ENCODE measurements at places on chromosomes 5 and 9.

DNA sequence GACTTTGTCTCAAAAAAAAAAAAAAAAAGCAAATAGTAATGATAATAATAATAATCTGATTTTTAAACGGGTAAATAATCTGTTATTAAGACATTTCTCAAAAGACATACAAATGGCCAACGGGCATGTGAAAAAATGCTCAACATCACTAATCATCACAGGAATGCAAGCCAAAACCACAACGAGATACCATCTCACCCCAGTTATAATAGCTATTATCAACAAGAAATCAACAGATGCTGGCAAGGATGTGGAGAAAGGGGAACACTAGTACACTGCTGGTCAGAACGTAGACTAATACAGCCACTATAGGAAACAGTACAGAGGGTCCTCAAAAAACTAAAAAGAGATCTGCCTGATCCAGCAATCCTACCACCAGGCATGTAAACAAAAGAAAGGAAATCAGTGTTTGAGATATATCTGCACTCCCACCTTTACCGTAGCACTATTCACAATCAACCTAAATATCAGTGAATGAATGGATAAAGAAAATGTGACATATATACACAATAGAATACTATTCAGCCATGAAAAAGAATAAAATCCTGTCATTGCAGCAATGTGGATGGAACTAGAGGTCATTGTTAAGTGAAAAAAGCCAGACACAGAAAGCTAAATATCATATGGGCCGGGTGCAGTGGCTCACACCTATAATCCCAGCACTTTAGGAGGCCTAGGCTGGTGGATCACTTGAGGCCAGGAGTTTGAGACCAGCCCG lies 24.9 kb downstream of the VAV2 start:
- no peak for DNase-seq

GRCh38 chr5:127352068-127352467 lies 61.5 kb downstream of the MEGF10 start:
- DNase-seq, result no peak

GRCh38 chr5:170557314-170557713 lies 53.5 kb downstream of the KCNIP1 start:
- DNase-seq, result no peak

DNA sequence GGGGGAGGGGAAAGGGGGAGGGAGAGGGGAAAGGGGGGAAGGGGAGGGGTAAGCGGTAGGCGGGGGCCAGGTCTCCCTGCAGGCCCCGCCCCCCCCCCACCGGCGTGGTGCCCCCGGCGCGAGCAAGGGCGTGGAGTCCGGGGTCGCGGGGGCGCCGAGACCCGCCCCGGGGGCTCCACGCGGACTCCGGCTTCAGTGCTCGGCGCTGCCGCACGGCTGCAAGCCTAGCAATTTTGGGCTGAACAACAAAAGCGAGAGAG lies 10.8 kb downstream of the C9orf50 start:
- no peak for DNase-seq

DNA sequence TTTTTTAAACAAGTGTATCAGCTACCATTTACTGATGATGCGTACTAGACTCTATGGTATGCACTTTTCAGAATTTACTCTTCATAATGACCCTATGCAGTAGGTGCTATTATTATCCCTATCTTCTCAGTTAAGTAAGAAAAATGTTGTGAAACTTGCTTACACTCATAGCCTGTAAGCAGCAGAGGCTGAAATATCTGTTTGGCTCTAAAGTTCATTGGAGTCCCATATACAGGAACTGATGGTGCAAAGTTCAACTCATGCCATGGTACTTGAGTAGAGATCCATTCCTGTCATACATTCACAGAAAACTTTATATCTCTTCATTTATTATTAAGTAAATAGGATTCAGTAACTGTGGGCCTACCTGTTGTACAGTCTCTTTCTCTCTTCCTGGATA lies 41.4 kb upstream of the CCDC112 start:
- DNase-seq, result no peak

GRCh38 chr9:109945573-109945972 lies 165.6 kb downstream of the PALM2AKAP2 start:
- DNase-seq, result no peak

DNA sequence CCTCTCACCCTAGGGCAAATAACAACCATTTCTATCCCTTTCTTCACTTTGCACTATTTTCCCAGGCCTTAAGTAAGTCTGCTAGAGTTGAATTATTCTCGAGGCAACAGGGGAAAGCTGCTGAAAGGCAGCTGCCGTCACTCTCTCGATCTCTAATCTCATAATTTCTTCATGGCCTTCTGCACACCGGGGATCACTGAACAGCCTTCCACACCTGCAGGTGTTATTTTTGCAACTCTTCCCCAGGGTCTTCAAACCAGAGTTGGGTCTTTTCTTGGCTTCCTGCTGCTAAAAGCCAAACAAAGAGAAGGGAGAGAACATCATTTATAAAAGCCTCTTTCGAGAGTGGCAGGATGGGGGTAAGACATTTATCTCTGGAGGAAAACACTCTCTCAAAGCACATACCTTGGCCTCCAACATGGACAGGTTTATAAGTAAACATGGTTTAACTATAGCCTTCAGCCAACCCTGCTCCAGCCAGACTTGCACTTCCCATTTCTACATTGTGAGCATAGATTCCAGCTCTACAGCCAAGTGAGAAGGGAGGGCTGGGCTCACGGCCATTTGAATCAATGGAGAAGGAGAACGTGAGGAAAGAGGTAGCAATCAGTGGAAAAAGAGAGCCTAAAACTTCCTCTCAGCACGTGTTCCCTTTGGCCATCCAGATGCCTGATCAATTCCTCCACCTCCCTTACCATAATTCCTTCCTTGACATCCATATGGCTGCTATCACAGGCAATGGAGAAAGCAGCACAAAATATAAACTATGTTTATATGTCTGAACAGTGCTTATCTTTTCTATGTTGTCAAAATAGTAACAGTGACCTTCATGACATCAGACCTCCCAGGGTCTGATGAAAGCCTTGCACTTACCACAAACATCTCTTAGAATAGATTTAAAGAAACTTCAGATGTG lies 464.9 kb downstream of the TLE1 start:
- DNase-seq, result no peak

- DNase-seq, result no peak
Measured at GRCh38 chr5:82809420-82810143, 267.6 kb downstream of the TMEM167A start.

DNA sequence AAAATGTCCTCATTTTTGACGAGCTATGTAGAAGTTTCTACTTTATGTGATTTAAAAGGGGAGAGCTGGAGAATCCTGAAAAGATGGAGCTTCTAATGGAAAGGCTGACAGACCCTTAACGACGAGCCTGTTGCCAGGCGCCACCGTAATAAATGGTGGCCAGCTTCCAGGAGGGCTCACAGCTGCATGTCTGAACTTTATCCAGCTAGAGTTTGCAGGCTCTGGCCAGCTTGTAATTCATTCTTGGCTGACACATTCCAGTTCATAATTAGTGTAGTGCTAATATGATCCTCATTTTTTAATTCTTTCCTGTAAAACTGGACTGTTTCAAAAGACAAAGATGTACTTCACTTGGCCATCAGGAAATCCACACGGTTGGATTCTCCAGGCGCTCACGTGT lies 246.7 kb downstream of the GAS1 start:
- DNase-seq, result no peak

DNA sequence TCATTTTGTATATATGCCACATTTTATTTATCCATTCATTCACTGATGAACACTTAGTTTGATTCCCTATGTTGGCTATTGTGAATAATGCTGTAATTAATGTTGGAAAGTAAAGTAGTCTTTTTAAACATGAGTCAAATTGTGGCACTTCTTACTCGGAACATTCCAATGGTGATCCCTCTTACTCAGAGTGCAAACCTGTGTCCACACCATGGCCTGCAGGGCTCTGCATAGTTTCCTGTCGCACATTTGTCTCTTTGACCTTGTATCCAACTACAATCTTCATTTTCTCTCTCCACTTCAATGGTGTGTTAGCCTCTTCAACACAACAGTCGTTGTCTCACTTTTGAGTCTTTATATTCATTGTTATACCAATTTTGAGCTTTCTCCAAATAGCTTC lies 98.1 kb upstream of the PAPPA start:
- no peak for DNase-seq

DNA sequence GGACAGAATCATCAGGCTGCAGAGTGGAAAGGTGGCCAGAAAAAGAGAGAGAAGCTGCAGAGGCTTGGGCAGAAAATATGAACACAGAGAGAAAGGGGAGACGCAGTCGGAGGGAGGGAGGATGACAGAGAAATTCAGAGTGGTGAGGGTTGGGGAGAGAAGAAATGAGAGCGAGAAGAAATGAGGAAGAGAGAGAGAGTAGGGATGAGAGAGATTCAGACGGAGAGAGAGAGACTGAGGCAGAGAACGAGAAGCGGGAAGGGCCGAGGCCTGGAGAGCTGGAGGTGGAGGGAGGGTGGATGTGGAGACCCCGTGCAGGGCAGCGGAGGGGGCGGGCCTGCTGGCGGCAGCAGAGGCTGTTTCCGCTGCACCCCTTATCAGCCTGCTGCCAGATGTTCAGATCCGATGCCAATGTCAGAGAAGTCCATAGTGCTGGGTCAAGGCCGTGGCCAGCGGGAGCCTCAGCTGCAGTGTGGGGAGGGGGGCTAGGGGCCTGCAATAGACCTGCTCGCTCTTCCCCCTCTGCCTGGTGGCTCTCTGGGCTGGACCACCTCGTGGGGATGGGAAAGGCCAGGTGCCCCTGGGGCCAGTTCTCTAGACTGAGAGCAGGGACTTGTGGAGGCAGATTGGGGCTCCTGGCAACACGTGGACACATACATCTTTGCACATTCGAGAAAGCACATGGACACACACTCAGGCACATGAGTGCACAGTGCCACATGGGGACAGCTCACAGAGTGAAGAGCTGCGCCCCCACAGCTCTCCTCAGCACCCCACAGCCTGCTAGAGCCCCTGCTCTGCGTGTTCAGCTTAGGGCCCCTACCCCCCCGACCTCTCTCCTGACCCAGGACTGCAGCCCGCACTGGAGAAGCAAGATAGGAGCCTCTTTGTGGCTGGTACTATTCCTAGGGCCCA lies 4.9 kb upstream of the NR5A1 start:
- DNase-seq, result no peak

GRCh38 chr5:123157791-123158581 lies 68.9 kb downstream of the PRDM6 start:
- DNase-seq, result no peak

DNA sequence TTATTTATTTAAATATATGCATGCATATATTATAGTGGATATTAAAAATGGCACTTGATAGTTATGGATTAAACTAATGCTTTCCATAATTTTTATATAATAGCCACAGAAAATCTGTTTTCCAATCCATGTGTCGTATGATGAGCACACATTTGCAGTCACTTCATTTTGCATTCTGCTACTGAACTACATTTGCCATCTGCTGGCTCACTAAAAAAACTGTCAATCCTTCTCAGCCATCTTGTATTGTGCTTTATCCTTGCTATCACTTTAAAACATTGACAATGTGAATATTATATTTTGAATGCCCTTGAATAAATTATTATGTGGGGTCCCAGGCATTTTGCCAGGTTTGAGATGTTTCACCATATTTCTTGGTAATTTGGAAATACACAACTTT lies 586.6 kb downstream of the DNAH5 start:
- no peak for DNase-seq

DNA sequence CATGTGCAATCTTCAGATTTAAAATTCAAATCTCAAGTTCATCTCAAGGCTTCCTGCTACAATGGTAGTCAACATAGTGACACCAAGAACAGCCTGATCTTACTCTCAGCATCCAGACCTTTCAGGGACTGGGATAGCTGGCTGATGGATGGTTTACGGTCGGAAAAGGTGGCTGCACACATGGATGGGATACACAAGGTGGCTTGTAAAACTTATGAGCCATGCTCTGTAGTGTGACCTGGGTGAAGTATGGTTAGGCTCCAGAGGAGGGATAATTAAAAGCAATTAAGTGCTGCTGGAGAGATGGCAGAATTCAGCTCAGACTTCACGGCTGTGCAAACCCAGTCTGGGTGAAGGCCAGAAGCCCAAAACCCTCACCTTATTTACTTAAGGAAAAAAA lies 379.5 kb downstream of the NFIB start:
- no peak for DNase-seq

DNA sequence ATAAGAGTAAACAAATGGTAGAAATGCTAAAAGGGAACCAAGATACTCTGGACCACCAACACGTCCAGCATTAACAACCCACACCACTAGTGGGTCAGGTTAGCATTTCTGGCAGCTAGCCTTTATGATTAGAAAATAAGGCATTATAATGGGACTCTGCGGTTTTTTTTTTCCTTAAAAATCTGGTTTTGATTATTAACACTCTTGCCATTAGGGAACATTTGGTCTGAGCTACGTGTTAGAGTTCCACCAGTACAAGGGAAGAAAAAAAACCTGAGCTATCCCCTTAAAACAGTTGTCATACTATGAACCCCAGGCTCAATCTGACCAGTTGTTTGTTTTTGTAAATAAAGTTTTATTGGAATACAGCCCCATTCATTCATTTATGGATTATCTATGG lies 110.4 kb downstream of the NTRK2 start:
- DNase-seq, result no peak

All from central memory CD8-positive, alpha-beta T cell (primary cell).